Endothelial cell of coronary artery (primary cell): ENCODE measurements at places on chromosomes 5 and 9. TPM values are rescaled to one million over a fixed set of nuclear protein-coding genes. Genes with fewer than 3 reads are reported as not detected.

The ENTPD2 gene
- not detected in 2 replicates for total RNA-seq

The CTSL gene
- 93.1 and 129 TPM in 2 replicates for total RNA-seq

The RNF208 gene
- total RNA-seq = 0.09 and 0.19 TPM in 2 replicates

The ANKRD34B gene
- not detected in 2 replicates for total RNA-seq

The FOXD4L6 gene
- total RNA-seq = under 0.01 TPM in 1 of 2 replicates, not detected in the other

The NEURL1B gene
- total RNA-seq = 0.36 and 0.94 TPM in 2 replicates

The SLC45A2 gene
- total RNA-seq = 0.09 TPM in 1 of 2 replicates, not detected in the other

The MLLT3 gene
- total RNA-seq = 9.8 and 19.2 TPM in 2 replicates

The ZDHHC21 gene
- 19.6 and 21.5 TPM in 2 replicates for total RNA-seq

The MATR3 gene
- total RNA-seq = 227 and 246 TPM in 2 replicates

The PTPRD gene
- total RNA-seq = 0.38 and 5.8 TPM in 2 replicates

The TAF11L14 gene
- not detected in 2 replicates for total RNA-seq

The GABRA6 gene
- total RNA-seq = not detected in 2 replicates

The FBP2 gene
- not detected in 2 replicates for total RNA-seq

The CARTPT gene
- not detected in 2 replicates for total RNA-seq

The CCL27 gene
- not detected in 2 replicates for total RNA-seq

The VAV2 gene
- 15.5 and 20.9 TPM in 2 replicates for total RNA-seq

The TIMD4 gene
- total RNA-seq = not detected in 2 replicates

The LCN2 gene
- total RNA-seq = 0.18 TPM in 1 of 2 replicates, not detected in the other

The PCDHGB2 gene
- 2.0 and 2.2 TPM in 2 replicates for total RNA-seq

The RFX3 gene
- total RNA-seq = 5.0 and 7.1 TPM in 2 replicates

The MRPL50 gene
- total RNA-seq = 11.5 and 12.8 TPM in 2 replicates

The ECSCR gene
- total RNA-seq = 217 and 377 TPM in 2 replicates

The IL17B gene
- total RNA-seq = not detected in 2 replicates

The ENG gene
- 60.0 and 137 TPM in 2 replicates for total RNA-seq

The WDR38 gene
- total RNA-seq = not detected in 2 replicates

The TXNDC8 gene
- not detected in 2 replicates for total RNA-seq

The MPDZ gene
- 57.9 and 96.3 TPM in 2 replicates for total RNA-seq

The ZMAT2 gene
- total RNA-seq = 54.5 and 63.3 TPM in 2 replicates

The FCN2 gene
- not detected in 2 replicates for total RNA-seq

The ARHGEF28 gene
- 73.1 and 106 TPM in 2 replicates for total RNA-seq

The PDZD2 gene
- 2.0 and 3.2 TPM in 2 replicates for total RNA-seq

The RASEF gene
- under 0.01 and 0.09 TPM in 2 replicates for total RNA-seq

The SPIN1 gene
- total RNA-seq = 42.4 and 50.4 TPM in 2 replicates

The GNA14 gene
- total RNA-seq = 1.3 and 2.4 TPM in 2 replicates

The TYRP1 gene
- 0.27 and 0.56 TPM in 2 replicates for total RNA-seq

The DMRT3 gene
- total RNA-seq = not detected in 2 replicates

The PCDHA5 gene
- 0.09 TPM in 2 replicates for total RNA-seq

The SLC36A2 gene
- not detected in 2 replicates for total RNA-seq

The ZDHHC11B gene
- total RNA-seq = not detected in 2 replicates

The SPAAR gene
- total RNA-seq = 10.4 and 12.7 TPM in 2 replicates

The ANKDD1B gene
- 0.09 and 0.47 TPM in 2 replicates for total RNA-seq

The RCL1 gene
- 15.9 and 17.1 TPM in 2 replicates for total RNA-seq

The RNF38 gene
- total RNA-seq = 12.7 and 15.5 TPM in 2 replicates

The C1QTNF2 gene
- total RNA-seq = 0.09 TPM in 1 of 2 replicates, not detected in the other

The FBXW2 gene
- 28.8 and 38.7 TPM in 2 replicates for total RNA-seq

The DUSP1 gene
- total RNA-seq = 55.3 and 146 TPM in 2 replicates

The EGFLAM gene
- 0.66 and 2.2 TPM in 2 replicates for total RNA-seq

The SLCO6A1 gene
- total RNA-seq = under 0.01 TPM in 1 of 2 replicates, not detected in the other

The ERAP2 gene
- total RNA-seq = 7.6 and 80.0 TPM in 2 replicates

The KIF4B gene
- total RNA-seq = 0.19 and 0.27 TPM in 2 replicates

The FRRS1L gene
- total RNA-seq = 0.28 TPM in 1 of 2 replicates, not detected in the other

The PAX5 gene
- not detected in 2 replicates for total RNA-seq

The FAM163B gene
- total RNA-seq = not detected in 2 replicates

The CFAP157 gene
- not detected in 2 replicates for total RNA-seq

The CYSRT1 gene
- total RNA-seq = 0.19 and 0.45 TPM in 2 replicates
